ENCODE measurements at places on chromosomes 6 and 20.

- peak; percentile 12 for DNase-seq
Measured at GRCh38 chr6:4021854-4022695, 56.9 kb downstream of the FAM217A start.

GRCh38 chr20:17849901-17850683, 118.5 kb downstream of the SNX5 start:
- DNase-seq, result no peak

GRCh38 chr6:25056130-25056529, 120.4 kb upstream of the RIPOR2 start:
- DNase-seq, result no peak

DNA sequence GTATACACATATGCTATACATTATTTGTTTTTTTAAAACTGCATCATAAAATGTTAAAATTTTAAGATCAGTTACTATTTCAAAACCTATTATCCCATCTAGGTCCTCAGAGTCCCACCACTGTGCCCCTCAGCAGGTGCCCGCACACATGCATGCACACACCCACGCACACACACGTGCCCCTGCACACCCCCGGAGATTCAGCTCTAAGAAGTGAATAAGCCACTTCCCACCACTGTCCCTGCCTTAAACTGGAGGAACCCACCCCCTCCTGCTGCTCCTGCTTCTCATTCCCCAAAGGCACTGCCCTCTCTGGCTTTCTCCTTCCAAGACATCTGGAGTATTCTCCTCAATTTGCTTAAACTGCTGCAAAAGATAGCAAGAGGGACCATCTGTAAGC, 5.4 kb upstream of the FAM210B start:
- DNase-seq, result no peak

GRCh38 chr6:11058406-11058805, 14.3 kb upstream of the ELOVL2 start:
- no peak for DNase-seq

- no peak for DNase-seq
Measured at GRCh38 chr20:478010-478948, 15.9 kb upstream of the TBC1D20 start.

GRCh38 chr6:139942331-139942730, 567.9 kb upstream of the CITED2 start:
- DNase-seq, result no peak

DNA sequence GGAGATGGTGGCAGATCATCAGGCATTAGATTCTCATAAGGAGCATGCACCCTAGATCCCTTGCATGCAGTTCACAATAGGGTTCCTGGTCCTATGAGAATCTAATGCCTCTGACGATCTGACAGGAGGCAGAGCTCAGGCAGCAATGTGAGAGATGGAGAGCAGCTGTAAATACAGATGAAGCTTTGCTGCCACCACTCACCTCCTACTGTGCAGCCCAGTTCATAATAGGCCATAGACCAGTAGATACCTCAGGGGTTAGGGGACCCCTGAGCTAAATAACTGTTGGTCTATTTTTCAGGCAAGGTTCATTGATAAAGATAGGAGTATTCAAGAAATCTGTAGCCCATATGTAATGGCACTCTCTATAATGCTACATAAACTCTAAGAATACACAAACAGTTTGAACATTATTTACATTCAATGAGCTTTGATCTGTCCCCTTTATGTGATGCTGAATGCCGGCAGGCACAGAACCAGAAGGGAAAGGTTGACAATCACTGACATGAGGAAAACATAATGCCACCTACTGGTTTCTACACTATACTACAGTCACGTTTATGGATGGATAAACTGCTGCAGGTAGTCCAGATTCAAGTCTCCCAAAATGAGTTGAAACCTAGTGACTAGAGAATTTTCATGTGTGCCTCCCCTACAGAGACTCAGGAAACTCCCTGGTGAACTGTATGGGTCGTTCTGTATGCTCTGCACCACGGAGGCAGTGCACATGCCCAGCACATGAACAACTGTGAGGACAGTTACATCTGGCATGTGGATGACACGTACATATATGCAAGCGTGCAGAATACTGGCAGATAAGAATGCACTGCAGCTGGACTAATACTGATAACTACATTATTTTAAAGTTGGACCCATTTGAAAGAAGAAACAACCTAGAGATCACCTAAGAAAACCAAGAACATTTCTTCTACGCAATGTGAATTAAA, 72.0 kb downstream of the DST start:
- DNase-seq, result peak; percentile 54

GRCh38 chr6:90374201-90374600, 77.6 kb upstream of the BACH2 start:
- DNase-seq, result no peak

DNA sequence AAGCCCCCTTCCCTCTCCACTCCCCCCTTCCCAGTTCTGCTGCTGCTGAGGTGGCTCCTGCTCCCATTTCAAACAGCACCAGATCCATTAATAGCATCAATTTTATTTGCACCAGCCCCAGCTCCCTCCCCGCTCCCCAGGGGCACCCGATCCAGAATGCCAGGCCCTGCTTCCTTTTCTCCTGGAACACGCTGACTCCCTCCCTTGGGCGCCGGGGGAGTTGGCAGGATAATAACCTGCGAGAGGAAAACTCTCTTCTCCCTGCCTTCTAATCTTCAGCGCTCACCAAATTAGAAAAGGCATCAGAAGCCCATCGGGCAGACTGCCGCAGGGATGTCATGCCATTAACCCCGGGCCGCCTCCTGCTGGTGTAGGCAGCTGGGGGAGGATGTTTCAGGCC, 77.8 kb downstream of the NCR2 start:
- DNase-seq, result no peak

DNA sequence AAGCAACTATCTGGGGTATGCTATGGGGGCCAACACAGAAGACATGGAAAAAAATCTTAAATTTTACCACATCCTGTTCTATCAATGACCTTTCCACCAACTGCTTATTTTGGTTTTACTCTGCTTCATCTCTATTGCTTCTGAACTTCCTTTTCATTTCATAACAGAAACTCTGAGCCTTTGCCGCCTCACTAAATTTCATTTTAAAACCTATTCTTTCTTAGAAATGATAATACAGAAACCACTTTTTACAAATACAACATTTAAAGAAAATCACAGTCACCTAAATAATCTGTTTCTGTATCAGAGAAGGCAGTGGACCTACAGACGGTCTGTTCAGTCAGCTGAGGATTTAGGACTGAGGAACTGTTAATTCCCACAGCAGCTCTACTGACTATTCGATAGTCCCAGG, 117.5 kb downstream of the KCNQ5 start:
- DNase-seq, result no peak

DNA sequence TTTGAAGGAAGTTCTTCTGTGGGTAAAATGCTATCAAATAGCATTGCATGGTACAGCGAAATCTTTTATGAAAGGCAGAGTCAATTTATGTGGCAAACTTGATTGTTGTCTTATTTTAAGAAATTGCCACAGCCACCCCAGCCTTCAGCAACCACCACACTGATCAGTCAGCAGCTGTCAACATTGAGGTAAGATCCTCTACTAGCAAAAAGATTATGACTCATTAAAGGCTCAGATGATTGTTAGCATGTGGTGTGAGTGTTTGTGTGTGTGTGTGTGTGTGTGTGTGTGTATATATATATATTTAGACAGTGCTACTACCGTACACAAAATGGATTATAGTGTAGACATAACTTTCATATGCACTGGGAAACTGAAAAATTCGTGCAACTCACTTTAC, 27.8 kb downstream of the LRRN4 start:
- no peak for DNase-seq

- DNase-seq, result no peak
Measured at GRCh38 chr20:35731469-35731788, 10.6 kb downstream of the RBM39 start.

DNA sequence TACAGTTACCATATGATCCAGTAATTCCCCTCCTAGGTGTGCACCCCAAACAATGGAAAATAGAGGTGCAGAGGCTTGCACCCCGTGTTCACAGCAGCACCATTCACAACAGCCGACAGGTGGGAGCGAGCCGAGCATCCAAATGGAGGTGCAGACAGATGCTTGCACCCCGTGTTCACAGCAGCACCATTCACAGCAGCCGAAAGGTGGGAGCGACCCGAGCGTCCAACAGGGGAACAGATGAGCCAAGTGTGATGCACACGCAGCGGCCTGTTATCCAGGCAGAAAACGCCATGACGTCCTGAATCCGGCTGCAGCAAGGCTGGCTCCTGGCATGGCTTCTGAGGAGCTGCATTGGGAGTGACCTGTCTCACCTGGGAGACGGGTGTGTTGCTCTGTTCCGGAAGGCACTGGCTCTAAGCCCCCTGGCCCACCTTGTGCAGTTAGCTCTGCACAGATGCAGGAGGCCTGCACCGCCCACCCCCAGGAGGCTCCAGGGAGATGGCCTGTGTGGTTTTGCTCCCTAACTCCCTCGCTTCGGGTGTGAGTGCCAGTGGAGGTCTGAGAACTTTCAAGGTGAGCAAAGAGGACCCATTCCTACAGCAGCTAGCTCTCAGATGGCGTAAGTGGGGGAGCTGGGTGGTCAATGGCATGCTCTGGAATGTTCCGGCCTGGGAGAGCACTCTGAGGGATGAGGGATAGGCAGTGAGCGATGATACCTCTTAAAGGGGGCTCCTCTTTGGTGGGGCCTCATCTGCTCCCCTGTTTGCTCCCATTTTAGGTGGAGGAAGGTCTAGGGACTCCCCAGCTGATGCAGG, 47.8 kb upstream of the FRMD1 start:
- no peak for DNase-seq

GRCh38 chr20:63527184-63527583, 6.6 kb downstream of the PPDPF start:
- no peak for DNase-seq

GRCh38 chr6:68973066-68973465, 338.0 kb downstream of the ADGRB3 start:
- DNase-seq, result no peak

GRCh38 chr6:157806131-157806855, 16.8 kb upstream of the SNX9 start:
- no peak for DNase-seq

- DNase-seq, result no peak
Measured at GRCh38 chr6:36856277-36856676, 17.0 kb upstream of the CPNE5 start.

DNA sequence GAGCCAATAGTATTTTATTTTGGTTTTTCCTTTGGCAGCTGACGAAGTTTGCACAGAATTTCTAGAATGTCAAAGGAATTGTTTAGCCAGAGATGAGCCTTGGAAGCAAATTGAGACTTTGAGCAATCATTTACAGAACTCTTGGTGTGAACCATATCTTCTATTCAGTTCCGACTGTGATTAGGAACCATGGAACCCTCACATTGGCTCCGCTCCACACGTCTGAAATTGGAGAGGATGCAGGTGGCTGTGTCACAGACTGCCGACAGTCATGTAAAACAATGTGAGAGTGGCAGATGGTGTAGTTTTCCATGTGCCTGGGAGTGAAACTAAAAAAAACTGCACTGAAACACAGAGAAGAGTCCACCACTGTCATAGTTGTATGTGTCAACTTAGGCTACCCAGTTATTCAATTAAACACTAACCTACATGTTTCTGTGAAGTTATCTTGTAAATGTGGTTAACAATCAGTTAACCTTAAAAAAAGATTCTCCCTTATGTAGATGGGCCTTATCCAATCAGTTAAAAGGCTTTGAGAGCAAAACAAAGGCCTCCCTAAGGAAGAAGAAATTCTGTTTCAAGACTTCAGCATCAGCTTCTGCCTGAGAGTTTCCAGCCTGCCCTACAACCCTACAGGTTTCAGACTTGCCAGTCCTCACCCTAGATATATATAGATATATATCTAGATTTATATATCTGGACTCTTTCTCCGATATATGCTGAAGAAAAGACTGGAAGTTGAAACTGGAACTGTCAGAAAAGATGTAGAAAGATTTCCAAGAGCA, 3.3 kb upstream of the HMGN4 start:
- no peak for DNase-seq

DNA sequence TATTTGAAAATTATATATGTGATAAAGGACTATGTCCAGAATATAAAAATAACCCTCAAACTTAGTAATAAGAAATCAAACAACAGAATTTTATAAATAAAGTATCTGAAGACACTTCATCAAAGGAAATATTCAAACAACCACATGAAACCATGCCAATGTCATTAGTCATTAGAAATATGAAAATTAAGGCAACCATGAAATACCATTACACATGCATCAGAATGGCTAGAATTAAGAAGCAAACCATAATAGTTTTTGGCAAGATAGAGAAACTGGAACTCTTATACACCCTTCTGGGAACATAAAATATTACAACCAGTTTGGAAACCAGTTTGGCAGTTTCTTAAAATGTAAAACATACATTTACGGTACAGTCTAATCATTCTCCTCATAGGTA, 137.2 kb upstream of the ADGRB3 start:
- no peak for DNase-seq

GRCh38 chr6:110566346-110567125, 90.1 kb upstream of the SLC22A16 start:
- DNase-seq, result no peak

- no peak for DNase-seq
Measured at GRCh38 chr20:4774207-4774606, 52.5 kb downstream of the PRND start.
